ENCODE measurements at places on chromosomes 2 and 18.

- no peak for DNase-seq
Measured at GRCh38 chr2:1910021-1910420, 165.7 kb upstream of the PXDN start.

DNA sequence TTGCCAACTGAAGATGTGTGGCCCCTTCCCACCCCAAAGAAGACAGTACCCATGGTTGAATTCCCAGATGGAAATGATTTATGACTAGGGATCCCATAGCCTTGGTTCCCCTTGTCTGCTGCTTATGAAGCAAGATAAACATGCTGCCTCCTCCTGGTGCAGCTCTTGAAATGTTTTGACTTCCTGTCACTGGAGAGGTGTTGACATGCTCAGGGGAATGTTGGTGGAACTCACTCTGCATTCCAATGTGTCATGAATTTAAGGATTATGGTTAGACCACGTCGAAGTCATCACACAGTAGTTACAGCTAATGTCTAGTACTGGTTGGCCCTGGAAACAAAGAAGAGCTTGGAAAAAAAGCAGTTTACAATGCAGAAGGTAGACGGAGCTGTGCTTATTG lies 69.0 kb upstream of the FAM110C start:
- DNase-seq = no peak

- DNase-seq = no peak
Measured at GRCh38 chr2:33184041-33184440, 237.3 kb downstream of the LTBP1 start.

DNA sequence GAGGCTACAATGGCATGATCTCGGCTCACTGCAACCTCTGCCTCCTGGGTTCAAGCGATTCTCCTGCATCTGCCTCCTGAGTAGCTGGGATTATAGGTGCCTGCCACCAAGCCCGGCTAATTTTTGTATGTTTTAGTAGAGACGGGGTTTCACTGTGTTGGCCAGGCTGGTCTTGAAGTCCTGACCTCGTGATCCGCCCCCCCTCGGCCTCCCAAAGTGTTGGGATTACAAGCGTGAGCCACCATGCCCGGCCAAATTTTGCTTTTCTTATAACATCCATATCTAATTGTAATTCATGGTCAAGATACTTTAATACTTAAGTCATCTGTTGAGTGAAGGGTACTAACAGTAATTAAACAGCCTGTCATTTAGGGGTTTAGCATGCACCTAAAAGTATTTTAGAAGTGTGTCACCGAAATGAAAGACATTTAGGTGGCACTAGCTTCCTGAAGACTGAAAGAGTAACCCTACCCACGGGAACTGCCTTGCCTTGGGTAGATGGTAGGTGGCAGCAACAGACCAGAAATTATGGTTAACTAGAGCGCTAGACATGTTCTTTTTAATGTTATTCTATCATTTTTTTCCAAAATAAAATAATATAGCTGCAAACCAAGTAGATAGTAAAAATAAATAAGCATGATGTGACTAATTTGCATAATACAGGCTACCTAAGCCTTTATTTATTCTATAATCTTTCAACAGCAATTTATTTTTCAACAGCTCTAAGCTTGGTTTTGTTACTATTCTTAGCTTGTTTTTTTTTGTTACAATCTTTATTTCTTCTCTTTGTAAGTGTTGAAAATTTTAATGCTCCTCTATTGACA lies 8.6 kb upstream of the ACYP2 start:
- no peak for DNase-seq

- DNase-seq = no peak
Measured at GRCh38 chr2:238727585-238728329, 120.1 kb upstream of the TWIST2 start.

GRCh38 chr2:136468799-136469369 lies 296.5 kb upstream of the THSD7B start:
- DNase-seq = no peak

- no peak for DNase-seq
Measured at GRCh38 chr18:22999212-22999611, 66.1 kb downstream of the RBBP8 start.

DNA sequence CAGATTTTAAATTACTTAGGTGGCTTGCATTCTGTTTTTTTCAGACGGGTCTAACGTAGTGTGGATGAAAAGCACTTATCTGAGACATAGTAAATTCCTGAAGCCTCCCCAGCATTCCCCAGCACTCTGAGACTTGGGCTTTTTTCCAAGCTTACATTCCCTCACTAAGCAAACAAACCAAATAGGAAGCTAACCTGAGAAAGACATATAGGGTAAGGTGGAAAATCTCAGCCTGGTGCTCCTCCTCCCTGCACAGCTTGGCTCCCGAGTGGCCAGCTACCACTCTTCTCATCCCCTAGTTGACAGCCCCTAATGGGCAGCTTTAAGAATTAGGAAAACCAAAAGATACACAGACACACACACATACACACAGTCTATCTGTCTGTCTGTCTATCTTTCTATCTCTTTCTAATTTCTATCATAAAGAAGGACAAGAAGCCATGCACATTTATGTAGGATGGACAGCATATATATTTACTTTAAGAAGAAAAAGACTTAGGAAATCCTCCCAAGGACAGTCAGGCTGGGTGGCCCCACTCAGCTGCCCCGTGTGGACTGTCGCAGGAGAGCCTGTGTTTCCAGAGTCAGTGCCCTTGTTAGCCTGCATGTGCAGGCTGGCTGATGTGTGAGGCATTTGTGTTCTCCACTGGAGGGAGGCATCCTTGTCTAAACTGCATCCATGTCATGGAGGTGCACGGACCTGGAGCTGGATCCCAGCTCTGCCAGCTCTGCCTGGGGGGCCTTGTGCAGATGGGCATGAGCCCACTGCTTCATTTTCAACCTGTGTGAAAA lies 8.2 kb downstream of the CNNM3 start:
- no peak for DNase-seq

DNA sequence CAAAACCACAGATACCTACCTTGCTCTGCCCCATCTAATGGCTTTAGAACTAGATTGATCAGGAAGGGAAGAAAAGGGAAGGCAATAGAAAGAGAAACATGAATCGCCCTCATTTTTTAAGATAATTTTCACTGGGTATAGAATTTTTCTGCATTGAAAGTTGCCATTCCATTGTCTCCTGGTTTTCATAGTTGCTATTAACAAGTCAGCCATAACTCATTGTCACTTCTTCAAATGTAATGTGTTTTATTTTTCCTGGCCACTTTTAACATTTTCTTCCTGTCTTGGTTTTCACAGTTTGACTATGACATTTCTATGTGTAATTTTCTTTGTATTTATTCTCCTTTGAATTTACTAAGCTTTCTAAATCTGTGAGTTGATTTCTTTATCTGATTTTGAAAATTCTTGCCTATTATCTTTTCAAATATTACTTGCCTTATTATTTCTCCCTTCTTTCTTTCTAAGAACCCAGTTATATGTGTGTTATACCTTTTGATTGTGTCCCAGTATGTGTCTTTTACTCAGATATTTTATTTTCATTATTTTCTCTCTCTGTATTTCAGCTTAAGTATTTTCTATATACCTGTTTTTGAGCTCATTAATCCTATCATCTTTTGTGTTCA lies 85.5 kb upstream of the GLI2 start:
- no peak for DNase-seq

GRCh38 chr2:173077506-173078177 lies 2.0 kb downstream of the MAP3K20 start:
- DNase-seq = no peak

- DNase-seq = no peak
Measured at GRCh38 chr2:133522204-133522603, 46.1 kb downstream of the NCKAP5 start.

DNA sequence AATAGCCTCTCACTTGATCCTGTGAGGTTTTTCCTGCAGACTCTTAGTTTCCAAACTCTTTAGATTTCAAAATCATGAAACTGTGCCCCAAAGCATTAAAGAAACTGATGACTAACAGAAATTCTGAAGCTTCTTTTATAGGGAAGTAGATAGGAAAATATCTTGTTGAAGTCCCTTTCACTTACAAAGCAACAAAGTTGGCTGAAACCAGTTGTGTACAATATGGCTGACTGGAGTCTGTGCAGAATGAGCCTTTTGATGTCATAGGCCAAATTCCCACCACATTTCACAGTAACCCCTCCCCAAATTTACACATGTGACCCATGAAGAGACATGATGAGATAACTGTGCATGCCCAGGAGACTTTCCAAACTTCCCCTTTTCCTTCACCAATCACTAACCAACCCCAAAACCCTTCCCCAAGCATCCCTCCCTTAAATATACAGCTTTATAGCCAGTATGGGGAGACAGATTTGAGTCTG lies 61.7 kb upstream of the NCK2 start:
- DNase-seq = no peak

DNA sequence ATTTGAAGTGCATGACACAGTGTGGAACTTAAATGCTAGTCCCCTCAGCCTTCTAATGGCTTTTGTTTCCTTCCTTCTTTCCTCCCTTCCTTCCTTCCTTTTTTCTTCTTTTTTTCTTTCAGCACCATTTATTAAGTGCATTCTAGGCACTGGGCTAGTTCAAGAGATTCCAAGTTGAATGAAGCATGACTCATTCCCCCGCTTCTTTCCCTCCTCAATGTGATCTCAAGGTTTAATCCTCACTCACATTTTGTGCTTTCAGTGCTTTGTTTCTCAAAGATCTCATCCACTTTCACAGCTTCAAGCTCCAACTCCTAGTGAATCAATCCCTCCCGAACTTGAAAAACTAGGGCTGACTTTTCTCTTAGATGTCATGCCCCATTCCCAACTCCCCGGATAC lies 90.1 kb downstream of the LBH start:
- DNase-seq = no peak

- no peak for DNase-seq
Measured at GRCh38 chr2:63488118-63488713, 100.1 kb downstream of the WDPCP start.

DNA sequence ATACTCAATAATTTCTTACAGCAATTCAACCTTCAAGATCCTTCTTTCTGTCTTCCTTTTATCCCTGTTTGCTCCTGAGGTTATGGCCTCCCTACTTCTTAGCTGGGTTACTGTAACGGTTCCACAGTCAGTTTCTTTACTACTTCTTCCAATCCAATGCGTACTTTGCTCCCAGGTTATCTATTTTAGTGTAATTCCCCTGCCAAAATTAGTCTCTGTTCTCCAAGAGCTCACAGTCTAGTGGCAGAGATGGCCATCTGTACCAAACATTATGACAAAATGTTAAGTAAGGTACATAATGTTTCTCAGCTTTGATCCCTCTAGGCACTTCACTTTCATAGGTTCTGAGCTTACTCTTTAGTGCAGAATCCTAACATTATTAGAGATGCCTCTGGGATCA lies 85.0 kb upstream of the WDSUB1 start:
- DNase-seq = no peak

GRCh38 chr18:37667836-37668235 lies 102.2 kb upstream of the CELF4 start:
- no peak for DNase-seq

GRCh38 chr2:151395509-151396374 lies 14.0 kb upstream of the RIF1 start:
- DNase-seq = no peak

DNA sequence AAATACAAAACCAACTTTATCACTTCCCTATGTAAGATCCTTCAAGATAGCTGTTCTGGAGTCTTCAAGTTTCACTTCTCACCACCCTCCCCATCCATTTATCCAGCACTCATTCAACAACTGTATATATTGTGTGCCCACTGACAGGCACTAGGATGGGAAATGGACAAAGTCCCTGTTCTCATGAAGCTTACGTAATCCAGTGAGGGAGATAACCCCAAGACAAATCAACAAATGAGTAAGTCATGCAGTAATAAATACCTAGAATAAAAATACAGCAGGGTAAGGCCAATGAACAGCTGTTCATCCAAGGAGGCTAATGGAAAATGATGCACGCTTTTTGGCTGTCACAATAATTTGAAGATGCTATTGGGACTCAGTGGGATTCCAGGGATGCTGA lies 133.8 kb downstream of the MEMO1 start:
- DNase-seq = no peak

DNA sequence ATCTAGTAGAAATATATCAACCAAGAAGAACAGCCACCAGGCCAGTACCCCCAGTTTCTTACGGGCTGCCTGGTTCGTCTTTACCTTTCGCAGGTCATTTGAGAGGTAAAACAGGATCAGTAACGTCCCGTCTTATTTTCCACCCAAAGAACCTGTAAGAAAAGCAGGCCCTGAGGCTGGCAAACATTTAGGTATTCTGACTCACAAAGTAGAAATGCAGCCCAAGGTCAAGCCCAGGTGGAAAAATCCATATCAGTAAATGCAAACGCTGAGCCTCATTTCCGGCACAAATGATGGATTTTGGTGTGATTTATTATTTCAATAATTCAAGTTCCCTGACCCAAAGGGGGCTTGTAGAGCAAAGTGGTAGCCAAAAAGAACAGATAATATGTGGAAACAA lies 171.2 kb downstream of the ZNF516 start:
- no peak for DNase-seq

- no peak for DNase-seq
Measured at GRCh38 chr2:2021995-2022394, 277.7 kb upstream of the PXDN start.

DNA sequence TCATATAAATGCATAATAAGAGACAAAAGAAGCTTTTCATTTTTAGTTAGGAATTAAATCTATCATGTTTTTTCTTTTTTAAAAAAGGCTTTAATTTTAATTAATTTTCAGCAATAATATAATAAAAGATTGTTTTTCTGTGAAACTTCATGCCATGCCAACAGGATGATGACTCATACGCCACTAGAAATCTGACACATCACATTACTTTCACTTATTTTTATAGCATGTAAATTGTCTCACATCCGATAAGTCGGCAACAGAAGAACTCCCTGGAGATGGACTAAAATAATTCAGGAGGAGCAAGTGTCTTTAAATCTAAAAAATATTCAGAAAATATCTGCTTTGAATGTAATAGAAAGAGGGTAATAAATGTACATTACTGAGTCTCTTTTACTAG lies 1024.2 kb upstream of the ACVR2A start:
- no peak for DNase-seq

DNA sequence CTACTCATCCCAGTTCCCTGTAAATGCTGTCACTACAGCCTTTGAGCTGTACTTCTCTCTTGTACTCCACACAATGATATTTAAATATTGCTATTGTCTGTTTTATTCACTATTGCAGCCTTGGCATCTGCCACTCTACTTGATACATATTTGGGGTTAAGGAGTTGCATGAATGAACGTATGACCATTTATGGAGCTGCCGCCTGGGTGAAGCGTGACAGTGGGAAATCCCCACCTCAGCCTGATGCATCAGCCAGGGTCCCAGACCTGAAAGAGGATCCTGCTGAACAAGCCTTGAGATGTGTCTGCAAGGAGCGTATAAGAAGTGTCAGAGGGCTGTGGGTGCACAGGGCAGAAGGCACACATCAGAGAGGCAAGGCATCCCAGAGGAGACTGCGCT lies 39.1 kb downstream of the MRPL35 start:
- DNase-seq = no peak

DNA sequence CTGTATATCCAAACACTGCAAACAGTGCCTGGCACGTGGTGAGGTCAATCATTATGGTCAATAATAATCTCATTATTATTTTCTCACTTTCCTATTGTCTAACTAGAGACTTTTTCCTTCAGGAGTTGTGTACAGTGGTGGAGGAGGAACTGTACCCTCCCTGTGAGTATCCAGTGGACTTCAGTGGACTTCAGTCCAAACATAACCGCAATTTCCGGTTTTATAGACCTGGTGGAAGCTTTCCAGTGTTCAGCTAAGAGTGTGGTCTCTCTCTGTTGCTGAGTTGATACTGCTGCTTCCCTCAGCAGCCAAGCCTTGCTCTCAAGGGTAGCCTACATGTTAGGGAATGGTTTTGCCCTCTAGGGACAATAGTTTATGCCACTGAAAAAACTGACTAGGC lies 447.1 kb downstream of the TMEM182 start:
- DNase-seq = no peak
